ENCODE measurements at places on chromosomes 2 and 18. TPM values are rescaled to one million over a fixed set of nuclear protein-coding genes. Genes with fewer than 3 reads are reported as not detected.

ANKAR gene
- total RNA-seq = 1.3 TPM

SRD5A2 gene
- 0.06 TPM for total RNA-seq

DHRS9 gene
- 4.4 TPM for total RNA-seq

ALPI gene
- total RNA-seq = not detected

NAPG gene
- total RNA-seq = 11.3 TPM

FAM228B gene
- 2.2 TPM for total RNA-seq

PRKCE gene
- total RNA-seq = 10.4 TPM

UCN gene
- total RNA-seq = 0.61 TPM

CD226 gene
- total RNA-seq = 0.13 TPM

SPP2 gene
- not detected for total RNA-seq

CNDP1 gene
- total RNA-seq = not detected

SLC4A5 gene
- total RNA-seq = 0.47 TPM

CNRIP1 gene
- total RNA-seq = 1.8 TPM

UBE2F gene
- 52.6 TPM for total RNA-seq

SMYD1 gene
- total RNA-seq = not detected

RESP18 gene
- not detected for total RNA-seq

RGPD4 gene
- total RNA-seq = 0.06 TPM

ST3GAL5 gene
- 29.6 TPM for total RNA-seq

AQP12B gene
- not detected for total RNA-seq

ARHGAP25 gene
- 0.18 TPM for total RNA-seq

SCTR gene
- total RNA-seq = not detected

DSG1 gene
- not detected for total RNA-seq

RSAD2 gene
- total RNA-seq = 0.15 TPM

SLC25A12 gene
- total RNA-seq = 14.1 TPM

EVA1A gene
- total RNA-seq = 8.2 TPM

LOXHD1 gene
- not detected for total RNA-seq

TXNDC2 gene
- 0.12 TPM for total RNA-seq

PLEKHA3 gene
- 15.7 TPM for total RNA-seq

MOGAT1 gene
- not detected for total RNA-seq

SOCS6 gene
- total RNA-seq = 34.1 TPM

TMEFF2 gene
- total RNA-seq = 0.40 TPM

REG1B gene
- not detected for total RNA-seq

CNGA3 gene
- not detected for total RNA-seq

LIMS3 gene
- not detected for total RNA-seq

PPP1R1C gene
- 0.86 TPM for total RNA-seq

ZNF407 gene
- 3.5 TPM for total RNA-seq

IL1RL1 gene
- total RNA-seq = 1.0 TPM

ITSN2 gene
- total RNA-seq = 21.5 TPM

UPP2 gene
- total RNA-seq = not detected

ANKRD36 gene
- total RNA-seq = 3.7 TPM

GBX2 gene
- total RNA-seq = 2.9 TPM

GATA6 gene
- total RNA-seq = 1.7 TPM

STPG4 gene
- total RNA-seq = not detected

TUBB8B gene
- not detected for total RNA-seq

FN1 gene
- 307 TPM for total RNA-seq

KANSL1L gene
- total RNA-seq = 0.41 TPM

UGT1A3 gene
- total RNA-seq = 0.13 TPM

PAIP2B gene
- 0.31 TPM for total RNA-seq

CXCR4 gene
- total RNA-seq = 0.56 TPM

ABCB11 gene
- 0.02 TPM for total RNA-seq

LINC00305 gene
- total RNA-seq = not detected

HOXD1 gene
- total RNA-seq = 0.17 TPM

MBD2 gene
- 59.4 TPM for total RNA-seq
